Retina (tissue), 1 donor: ENCODE measurements at places on chromosomes 4 and X.

DNA sequence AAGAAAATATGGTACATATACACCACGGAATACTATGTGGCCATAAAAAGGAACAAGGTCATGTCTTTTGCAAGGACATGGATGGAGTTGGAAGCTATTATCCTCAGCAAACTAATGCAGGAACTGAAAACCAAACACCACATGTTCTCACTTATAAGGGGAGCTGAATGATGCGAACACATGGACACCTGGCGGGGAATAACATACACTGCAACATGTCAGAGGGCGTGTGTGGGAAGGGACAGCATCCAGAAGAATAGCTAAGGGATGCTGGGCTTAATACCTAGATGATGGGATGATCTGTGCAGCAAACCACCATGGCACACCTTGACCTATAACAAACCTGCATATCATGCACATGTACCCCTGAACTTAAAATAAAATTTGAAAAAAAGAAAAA lies 19.5 kb upstream of the CNKSR2 start:
- DNase-seq = no peak

DNA sequence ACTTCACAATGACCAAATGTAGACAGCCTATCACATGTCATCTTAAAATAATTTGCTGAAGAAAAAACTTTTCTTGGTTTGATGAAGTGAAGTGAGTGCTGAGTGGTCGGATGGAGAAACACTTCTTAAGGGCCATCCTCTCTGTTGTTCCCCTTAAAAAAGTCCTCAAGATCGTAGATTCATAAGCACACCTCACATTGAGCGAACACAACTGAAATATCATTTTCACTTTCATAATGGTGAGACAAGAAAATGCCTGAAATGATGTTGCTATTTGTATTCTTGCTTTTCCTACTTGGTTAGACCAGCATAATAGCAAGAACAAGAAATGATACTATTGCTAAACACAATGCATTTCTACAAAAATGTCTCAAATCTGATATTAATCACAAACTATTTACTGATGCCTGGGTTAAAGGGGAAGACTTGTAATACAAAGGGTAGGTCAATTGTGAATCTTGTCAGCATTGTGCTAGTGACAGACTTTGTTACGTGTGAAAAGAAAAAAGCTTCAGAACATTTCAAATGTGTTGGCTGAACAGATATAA lies 305.6 kb upstream of the NR3C2 start:
- DNase-seq = no peak

DNA sequence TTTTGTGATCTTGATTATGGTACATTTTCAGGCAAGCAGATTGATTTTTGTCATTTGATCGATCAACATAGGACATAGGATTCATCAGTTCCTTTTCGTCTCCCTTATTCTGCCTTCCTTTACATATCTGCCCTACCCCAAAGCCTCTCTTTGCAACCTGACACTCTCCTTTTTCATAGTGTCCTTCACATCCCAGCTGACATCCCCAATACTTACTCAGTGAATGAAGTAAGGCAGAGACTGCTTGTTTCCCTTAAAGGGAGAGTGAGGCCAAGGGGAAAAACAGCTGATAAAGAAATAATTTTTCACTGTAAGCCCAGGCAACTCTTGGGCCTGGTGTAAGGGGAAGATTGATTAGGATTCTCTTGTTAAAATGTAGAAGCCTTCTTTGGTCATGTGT lies 69.8 kb downstream of the GBA3 start:
- DNase-seq = no peak

DNA sequence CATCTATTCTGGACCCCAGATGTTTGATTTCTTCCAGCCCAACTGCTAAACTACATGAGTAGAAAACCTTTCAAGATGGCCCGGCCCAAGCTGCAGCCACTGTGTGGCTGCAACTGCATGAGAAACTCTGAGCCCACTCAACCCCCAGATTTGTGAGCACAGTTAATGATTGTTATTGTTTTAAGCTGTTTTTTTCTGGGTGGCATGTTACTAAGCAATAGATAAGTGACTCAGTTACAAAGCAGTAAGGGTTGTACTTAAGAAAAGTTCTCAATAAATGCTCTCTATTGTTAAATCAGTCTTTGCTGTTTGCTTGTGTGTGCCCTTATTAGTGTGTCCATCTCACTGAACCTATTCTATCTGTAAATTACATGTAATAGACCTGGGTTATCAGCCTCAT lies 51.8 kb downstream of the GC start:
- DNase-seq = no peak

DNA sequence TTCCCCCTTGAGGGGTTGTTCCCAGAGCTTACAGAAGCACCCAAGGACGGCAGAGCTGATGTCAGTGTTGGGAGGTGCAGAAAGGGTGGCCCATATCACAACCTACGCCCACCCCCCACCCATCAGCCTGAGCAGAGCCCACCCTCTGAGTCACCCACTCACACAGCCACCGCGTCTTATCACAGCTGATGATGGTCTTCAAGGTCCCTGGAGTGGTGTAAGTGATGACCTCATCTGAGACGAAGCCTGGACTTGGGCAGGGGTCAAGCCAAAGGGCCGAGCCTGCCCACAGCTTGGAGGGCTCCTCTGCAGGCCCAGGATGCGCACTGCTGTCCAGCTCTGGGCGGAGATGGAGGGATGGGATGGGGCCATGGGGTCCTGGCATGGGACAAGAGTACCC lies 3.0 kb upstream of the HTRA3 start:
- DNase-seq = no peak

- DNase-seq = no peak
Measured at GRCh38 chrX:1601768-1602085, 10.3 kb downstream of the AKAP17A start.

GRCh38 chr4:78149751-78150542 lies 92.8 kb downstream of the FRAS1 start:
- peak; percentile 79 for DNase-seq

GRCh38 chr4:92189146-92189545 lies 114.6 kb upstream of the GRID2 start:
- no peak for DNase-seq

DNA sequence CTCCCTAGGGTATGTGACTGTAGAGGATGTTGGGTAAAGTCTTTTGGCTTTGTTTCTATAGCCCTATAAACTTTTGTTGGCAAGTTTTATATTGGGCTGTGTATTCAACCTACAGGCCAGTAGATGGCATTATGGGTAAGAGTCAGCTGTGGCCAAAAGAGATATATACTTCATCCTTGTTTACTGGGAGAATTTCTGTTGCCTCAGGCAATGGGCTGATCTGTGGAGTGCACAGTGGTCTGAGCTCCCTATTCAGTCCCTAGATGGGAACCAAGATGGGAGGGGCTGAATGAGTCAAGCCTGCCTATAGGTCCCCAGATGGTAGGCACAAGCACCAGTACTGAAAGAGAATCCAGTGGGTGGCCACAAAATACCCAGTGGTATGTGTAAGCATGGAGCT lies 580.6 kb downstream of the EPHA5 start:
- DNase-seq = no peak
